ENCODE measurements at places on chromosomes 2 and 18. TPM values are rescaled to one million over a fixed set of nuclear protein-coding genes. Genes with fewer than 3 reads are reported as not detected.
A peak's percentile ranks its signal among the peaks of the same experiment; 100 is the strongest.

- peaks cover 57% of the 10 kb centered on the region for H3K4me1 ChIP-seq
- H3K36me3 ChIP-seq, result no peaks in the 10 kb centered on the region
- peaks cover 62% of the 10 kb centered on the region for H3K27me3 ChIP-seq
- H3K27ac ChIP-seq, result no peak overlapping the region
- peak overlapping the region; percentile 76 for H3K4me3 ChIP-seq
Measured at GRCh38 chr18:48136051-48136826, 205.8 kb upstream of the SMAD2 start.

- no peaks in the 10 kb centered on the region for H3K27me3 ChIP-seq
- no peak overlapping the region for H3K4me3 ChIP-seq
- H3K4me1 ChIP-seq, result peaks cover 47% of the 10 kb centered on the region
- DNase-seq, result no peak
Measured at GRCh38 chr18:33495278-33495677, 54.8 kb upstream of the CCDC178 start.

Gene TYW5
- total RNA-seq, result 12.7 TPM

DNA sequence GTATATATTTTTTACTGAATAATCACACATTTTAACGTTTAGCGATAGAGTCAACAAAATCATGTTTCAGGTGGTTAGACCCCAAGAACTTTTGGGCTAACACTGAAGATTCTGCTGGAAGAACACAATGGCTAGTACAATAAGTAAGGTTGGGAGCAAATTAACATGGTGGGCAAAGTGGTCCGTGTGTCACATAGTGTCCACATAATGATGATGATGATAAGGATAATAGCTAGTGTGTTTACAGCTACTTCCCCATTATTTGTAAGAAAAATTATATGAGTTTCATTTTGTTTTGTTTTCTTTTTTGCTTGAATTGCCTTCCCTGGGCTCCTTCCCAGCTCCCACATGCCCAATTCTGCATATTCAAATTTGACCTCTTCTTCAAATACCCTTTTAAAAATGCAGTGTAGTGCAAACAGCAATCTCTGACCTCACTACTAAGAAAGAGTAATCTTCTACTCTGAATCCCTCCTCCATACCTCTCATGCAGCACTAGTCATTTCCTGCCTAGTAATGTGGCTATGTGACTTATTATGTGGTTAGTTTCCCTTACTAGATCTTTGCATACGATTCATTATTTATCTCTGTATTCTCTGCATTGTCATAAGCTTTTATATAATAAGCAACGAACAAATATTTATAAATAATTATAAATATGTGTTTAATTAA lies 16.9 kb upstream of the VPS54 start:
- H3K27me3 ChIP-seq, result no peaks in the 10 kb centered on the region
- H3K4me3 ChIP-seq, result no peak overlapping the region
- peaks cover 18% of the 10 kb centered on the region for H3K4me1 ChIP-seq

DNA sequence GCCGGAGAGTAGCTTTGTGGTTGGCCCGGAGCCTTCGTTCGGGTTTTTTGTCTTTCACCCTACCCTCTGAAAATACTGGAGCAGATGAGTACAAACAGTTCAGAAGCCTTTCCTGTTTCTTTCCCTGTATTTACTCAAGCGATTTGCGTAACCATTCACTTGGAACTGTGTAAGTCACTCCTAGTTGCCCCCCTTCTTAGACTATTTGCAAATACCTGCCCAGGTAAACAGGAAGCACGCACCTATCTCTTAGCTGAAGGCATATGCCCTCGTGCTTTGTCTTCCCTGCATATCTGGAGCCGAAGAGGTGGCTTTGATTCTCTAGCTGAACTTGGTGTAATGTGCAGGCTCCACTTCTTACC lies 1.4 kb downstream of the KCNS3 start:
- peak overlapping the region; percentile 75 for H3K4me3 ChIP-seq
- no peak for DNase-seq
- peaks cover 87% of the 10 kb centered on the region for H3K27me3 ChIP-seq
- no peaks in the 10 kb centered on the region for H3K36me3 ChIP-seq

- H3K27me3 ChIP-seq, result peaks cover 2% of the 10 kb centered on the region
- no peaks in the 10 kb centered on the region for H3K36me3 ChIP-seq
- no peak for DNase-seq
- no peak overlapping the region for H3K4me3 ChIP-seq
- no peak overlapping the region for H3K27ac ChIP-seq
Measured at GRCh38 chr2:8030573-8031303, 651.1 kb upstream of the ID2 start.

All from mesothelial cell of epicardium (in vitro differentiated cells).